Right atrium auricular region (tissue), 2 donors: ENCODE measurements at places on chromosomes 7 and 10. TPM values are rescaled to one million over a fixed set of nuclear protein-coding genes. Genes with fewer than 3 reads are reported as not detected.

- no peak overlapping the region for H3K27ac ChIP-seq
- no peak for DNase-seq
- no peaks in the 10 kb centered on the region for H3K4me1 ChIP-seq
- no peaks in the 10 kb centered on the region for H3K36me3 ChIP-seq
Observed at GRCh38 chr7:75921479-75921878, 6.5 kb downstream of the POR start.

DNA sequence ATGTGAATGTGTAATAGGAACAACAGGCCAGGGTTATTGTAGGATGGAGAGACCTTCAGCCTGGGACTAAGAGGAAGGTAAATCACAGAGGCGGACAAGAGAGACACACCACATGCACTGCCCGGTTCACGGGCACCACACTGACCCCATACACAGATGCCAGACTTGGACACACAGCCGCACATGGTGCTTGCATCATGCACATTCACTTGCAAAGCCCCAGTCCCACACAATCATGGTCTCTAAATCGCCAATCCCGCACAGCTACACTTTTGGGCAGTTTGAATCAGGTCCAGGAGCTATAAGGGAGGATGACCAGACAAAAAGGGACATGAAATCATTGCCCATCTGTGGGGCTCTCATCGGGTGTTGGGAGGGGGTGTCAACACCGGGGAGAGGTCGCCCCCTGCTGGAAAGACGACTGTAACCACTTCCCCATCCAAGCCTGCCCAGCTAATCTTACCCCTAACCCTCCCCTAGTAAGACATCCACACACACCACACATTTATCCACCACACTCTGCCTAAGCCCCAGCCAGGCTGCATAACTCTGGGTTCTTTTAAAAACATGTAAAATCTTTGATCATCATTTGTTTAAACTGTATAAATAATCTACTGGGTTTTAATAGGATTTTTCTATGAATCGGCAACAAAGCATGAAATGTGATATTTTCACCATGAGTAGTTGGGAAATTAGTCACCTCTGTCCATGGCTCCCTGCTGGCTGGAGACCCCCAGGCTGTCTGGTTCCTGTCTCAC lies 40.5 kb upstream of the SLF2 start:
- no peak overlapping the region for H3K4me3 ChIP-seq
- H3K36me3 ChIP-seq = no peaks in the 10 kb centered on the region
- no peaks in the 10 kb centered on the region for H3K4me1 ChIP-seq
- no peaks in the 10 kb centered on the region for H3K27me3 ChIP-seq

- no peaks in the 10 kb centered on the region for H3K27me3 ChIP-seq
- no peak overlapping the region for H3K4me3 ChIP-seq
- DNase-seq = no peak
Observed at GRCh38 chr10:84179059-84179710, 5.6 kb downstream of the GPR15LG start.

GRCh38 chr10:5018134-5018533 lies 14.5 kb upstream of the AKR1C2 start:
- peaks cover 18% of the 10 kb centered on the region for H3K4me1 ChIP-seq
- H3K27me3 ChIP-seq = no peaks in the 10 kb centered on the region
- H3K36me3 ChIP-seq = no peaks in the 10 kb centered on the region
- H3K27ac ChIP-seq = peak overlapping the region; percentile 46
- no peak overlapping the region for H3K4me3 ChIP-seq
- no peak for DNase-seq

- H3K36me3 ChIP-seq = no peaks in the 10 kb centered on the region
- H3K27me3 ChIP-seq = no peaks in the 10 kb centered on the region
- H3K27ac ChIP-seq = peak overlapping the region; percentile 42
- peaks cover 23% of the 10 kb centered on the region for H3K4me1 ChIP-seq
Observed at GRCh38 chr10:13803566-13804554, 217.1 kb downstream of the PRPF18 start.

DNA sequence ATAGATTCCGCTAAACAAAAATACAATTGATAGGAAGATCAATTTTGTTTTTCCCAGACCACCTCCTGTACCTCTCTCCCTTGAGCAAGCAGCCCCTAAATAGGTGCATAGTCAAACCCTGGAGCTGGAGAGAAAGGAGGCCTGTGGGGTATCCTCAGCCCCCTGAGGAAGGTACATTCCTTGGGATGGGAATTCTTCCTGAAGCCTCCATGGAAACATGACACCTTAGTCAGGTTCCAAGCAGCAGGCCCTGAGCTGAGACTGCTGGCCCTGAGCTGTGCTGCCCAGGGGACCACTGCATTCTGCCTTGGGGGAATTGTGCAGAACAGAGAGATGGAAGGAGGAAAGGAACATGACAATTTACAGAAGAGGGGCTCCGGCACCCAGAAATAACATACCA lies 7.4 kb downstream of the HNRNPF start:
- no peak for DNase-seq
- H3K27ac ChIP-seq = no peak overlapping the region

GRCh38 chr7:99109108-99110051 lies 34.5 kb downstream of the SMURF1 start:
- no peak overlapping the region for H3K4me3 ChIP-seq
- no peak for DNase-seq
- peaks cover 53% of the 10 kb centered on the region for H3K4me1 ChIP-seq

DNA sequence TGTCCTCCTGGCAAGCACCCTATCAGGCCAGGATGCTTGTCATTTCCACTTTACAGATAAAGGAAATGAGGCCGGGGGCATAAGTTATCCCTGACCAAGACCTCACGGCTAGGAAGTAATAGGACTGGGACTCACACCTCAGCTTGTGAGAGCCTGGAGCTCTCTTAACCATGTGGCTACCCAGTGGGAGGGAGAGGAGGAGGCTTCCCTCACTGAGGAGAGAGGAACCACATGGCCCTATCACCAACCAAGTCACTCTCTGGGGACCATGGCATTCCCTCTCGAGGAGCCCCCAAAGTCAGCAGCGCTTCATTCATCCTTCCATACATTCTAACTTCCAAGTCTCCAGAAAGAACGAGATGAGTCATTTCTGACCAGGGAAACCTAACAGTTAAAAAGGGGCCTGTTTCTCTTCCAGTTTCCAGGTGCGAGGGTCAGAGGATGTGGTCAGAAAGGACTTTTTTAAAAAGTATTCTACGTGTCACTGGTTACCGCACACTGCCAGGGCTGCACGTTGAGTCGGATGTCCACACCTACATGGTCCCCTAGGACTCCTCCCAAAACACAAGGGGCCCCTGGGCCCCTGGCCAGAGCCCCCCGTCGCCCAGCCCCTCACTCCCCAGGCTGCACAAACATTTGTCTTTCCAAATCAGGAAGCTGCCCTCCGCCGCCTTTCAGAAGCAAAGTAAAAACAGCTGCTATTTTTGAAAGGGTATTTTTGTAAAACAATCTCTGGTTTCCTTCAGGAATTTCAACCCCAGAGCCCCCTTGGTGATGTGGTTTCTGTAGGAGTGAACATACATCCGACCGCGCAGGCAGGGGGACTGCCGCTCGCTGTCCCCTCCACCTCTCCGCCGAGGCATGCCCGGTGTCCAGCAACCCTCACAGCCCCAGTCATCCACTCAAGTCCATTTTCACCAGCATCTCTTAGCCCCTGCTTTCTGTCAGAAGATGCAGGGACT lies 128.2 kb upstream of the CHST15 start:
- no peak overlapping the region for H3K27ac ChIP-seq
- no peaks in the 10 kb centered on the region for H3K36me3 ChIP-seq
- no peaks in the 10 kb centered on the region for H3K4me1 ChIP-seq
- no peak overlapping the region for H3K4me3 ChIP-seq
- no peaks in the 10 kb centered on the region for H3K27me3 ChIP-seq

- H3K36me3 ChIP-seq = no peaks in the 10 kb centered on the region
- H3K4me3 ChIP-seq = no peak overlapping the region
- DNase-seq = no peak
- H3K27me3 ChIP-seq = no peaks in the 10 kb centered on the region
- peaks cover 42% of the 10 kb centered on the region for H3K4me1 ChIP-seq
Observed at GRCh38 chr10:63137306-63137705, 4.2 kb downstream of the NRBF2 start.

GRCh38 chr7:2730846-2731770 lies 43.1 kb downstream of the AMZ1 start:
- no peaks in the 10 kb centered on the region for H3K4me1 ChIP-seq
- no peak overlapping the region for H3K4me3 ChIP-seq
- no peaks in the 10 kb centered on the region for H3K27me3 ChIP-seq
- H3K27ac ChIP-seq = no peak overlapping the region
- DNase-seq = peak; percentile 56

DNA sequence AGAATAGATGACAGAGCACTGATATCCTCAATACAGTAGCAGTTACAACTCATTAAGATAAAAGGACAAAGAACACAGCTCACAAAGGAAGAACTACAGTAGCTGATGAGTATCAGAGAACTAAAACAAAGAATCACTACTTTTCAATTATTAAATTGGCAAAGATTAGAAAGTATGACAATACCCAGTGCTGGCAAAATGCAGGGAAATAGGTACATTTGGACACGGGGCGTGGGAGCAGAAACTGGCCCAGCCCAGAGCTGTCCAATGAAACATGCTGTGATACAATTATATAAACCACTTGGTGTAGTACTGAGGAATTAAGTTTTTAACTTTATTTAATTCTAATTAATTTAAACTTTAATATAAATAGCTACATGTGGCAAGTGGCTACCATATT lies 226.3 kb downstream of the MLLT10 start:
- DNase-seq = no peak
- H3K4me3 ChIP-seq = no peak overlapping the region
- H3K27ac ChIP-seq = no peak overlapping the region

- DNase-seq = no peak
- no peaks in the 10 kb centered on the region for H3K27me3 ChIP-seq
- no peak overlapping the region for H3K4me3 ChIP-seq
Observed at GRCh38 chr10:132710036-132710686, 75.8 kb downstream of the NKX6-2 start.

DNA sequence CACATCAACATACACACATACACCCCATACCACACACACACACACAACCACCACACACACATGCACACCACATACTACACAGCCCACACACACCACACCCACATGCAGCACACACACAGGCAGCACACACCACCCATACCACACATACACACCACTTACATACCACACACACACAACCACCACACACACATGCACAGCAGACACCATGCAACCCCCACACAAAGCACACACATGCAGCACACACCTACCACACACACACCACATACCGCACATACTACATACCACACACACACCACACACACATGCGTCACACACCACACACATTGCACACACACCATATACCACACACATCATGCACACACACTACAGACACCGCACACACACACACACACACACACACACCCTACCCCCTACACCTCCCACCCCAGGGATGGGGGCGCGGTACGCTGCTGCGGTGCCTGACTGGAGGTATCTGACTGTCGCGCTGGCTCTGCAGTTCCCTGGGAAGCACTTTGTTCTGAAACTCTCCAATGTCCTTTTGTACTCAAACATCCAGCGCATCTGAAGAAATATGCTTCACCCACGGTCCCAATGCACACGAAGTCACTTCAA lies 5.4 kb upstream of the TRPV6 start:
- DNase-seq = no peak
- H3K27ac ChIP-seq = no peak overlapping the region
- H3K4me1 ChIP-seq = no peaks in the 10 kb centered on the region
- H3K36me3 ChIP-seq = no peaks in the 10 kb centered on the region
- H3K27me3 ChIP-seq = no peaks in the 10 kb centered on the region
- H3K4me3 ChIP-seq = no peak overlapping the region

GRCh38 chr10:122126763-122127659 lies 138.0 kb downstream of the TACC2 start:
- DNase-seq = no peak
- no peak overlapping the region for H3K4me3 ChIP-seq
- H3K27ac ChIP-seq = peak overlapping the region; percentile 75
- H3K36me3 ChIP-seq = no peaks in the 10 kb centered on the region
- H3K4me1 ChIP-seq = no peaks in the 10 kb centered on the region

GRCh38 chr7:105003275-105003674 lies 10.7 kb upstream of the KMT2E start:
- no peaks in the 10 kb centered on the region for H3K36me3 ChIP-seq
- H3K27me3 ChIP-seq = no peaks in the 10 kb centered on the region
- H3K4me3 ChIP-seq = no peak overlapping the region
- DNase-seq = peak; percentile 77
- peaks cover 92% of the 10 kb centered on the region for H3K4me1 ChIP-seq

- H3K36me3 ChIP-seq = peaks cover 72% of the 10 kb centered on the region
- no peaks in the 10 kb centered on the region for H3K27me3 ChIP-seq
- no peaks in the 10 kb centered on the region for H3K4me1 ChIP-seq
- no peak overlapping the region for H3K4me3 ChIP-seq
- DNase-seq = no peak
- H3K27ac ChIP-seq = peak overlapping the region; percentile 98
Observed at GRCh38 chr10:62057359-62057758, 155.9 kb downstream of the ARID5B start.

VAX1 gene
- total RNA-seq = not detected

RSPH10B gene
- not detected for total RNA-seq
